ENCODE measurements at places on chromosomes 7 and 10. TPM values are rescaled to one million over a fixed set of nuclear protein-coding genes. Genes with fewer than 3 reads are reported as not detected.

CLCN1 gene
- 0.16 TPM for total RNA-seq

ADCYAP1R1 gene
- not detected for total RNA-seq

UTF1 gene
- not detected for total RNA-seq

TLX1 gene
- not detected for total RNA-seq

PRLHR gene
- total RNA-seq = not detected

PDE6C gene
- not detected for total RNA-seq

HERPUD2 gene
- total RNA-seq = 21.9 TPM

TECTB gene
- total RNA-seq = not detected

FXYD4 gene
- not detected for total RNA-seq

VIPR2 gene
- 1.8 TPM for total RNA-seq

ACTL6B gene
- total RNA-seq = not detected

GLUD1 gene
- 116 TPM for total RNA-seq

GPR37 gene
- total RNA-seq = not detected

PCBD1 gene
- 22.3 TPM for total RNA-seq

PPP1R3A gene
- total RNA-seq = not detected

HGF gene
- total RNA-seq = not detected

ACTA2 gene
- total RNA-seq = 10.6 TPM

EPHB6 gene
- 32.8 TPM for total RNA-seq

CPA2 gene
- not detected for total RNA-seq

GRM3 gene
- not detected for total RNA-seq

FAM25A gene
- total RNA-seq = not detected

PNLIPRP2 gene
- not detected for total RNA-seq

PSD gene
- total RNA-seq = 8.7 TPM

MBL2 gene
- not detected for total RNA-seq

CALCR gene
- not detected for total RNA-seq

AGBL3 gene
- 2.3 TPM for total RNA-seq

CPN1 gene
- not detected for total RNA-seq

SOSTDC1 gene
- total RNA-seq = not detected

INHBA gene
- total RNA-seq = 0.12 TPM

VPS37D gene
- not detected for total RNA-seq

TLL2 gene
- total RNA-seq = 0.16 TPM

GIMAP7 gene
- 79.9 TPM for total RNA-seq

ZEB1 gene
- total RNA-seq = 56.8 TPM

PTN gene
- not detected for total RNA-seq

COL1A2 gene
- not detected for total RNA-seq

UCMA gene
- not detected for total RNA-seq

CNNM1 gene
- total RNA-seq = 2.2 TPM

UPK3B gene
- total RNA-seq = 1.6 TPM

LRIT1 gene
- total RNA-seq = not detected

SFR1 gene
- 19.4 TPM for total RNA-seq

TAS2R41 gene
- not detected for total RNA-seq

DENND2A gene
- not detected for total RNA-seq

ACSM6 gene
- not detected for total RNA-seq

FGF8 gene
- total RNA-seq = not detected

LRRC17 gene
- not detected for total RNA-seq

RALA gene
- 27.8 TPM for total RNA-seq

HACD1 gene
- 1.8 TPM for total RNA-seq

SMKR1 gene
- 1.7 TPM for total RNA-seq

DDC gene
- 0.43 TPM for total RNA-seq

LYZL2 gene
- not detected for total RNA-seq

FOXL3 gene
- total RNA-seq = not detected

CLRN3 gene
- total RNA-seq = not detected

PRTFDC1 gene
- 0.70 TPM for total RNA-seq

All from activated naive CD4-positive, alpha-beta T cell treated with anti-CD3 and anti-CD28 coated beads, Interleukin-2, amount 50 U/mL, for 72 hours (primary cell).